ENCODE measurements at places on chromosomes 4 and X.

DNA sequence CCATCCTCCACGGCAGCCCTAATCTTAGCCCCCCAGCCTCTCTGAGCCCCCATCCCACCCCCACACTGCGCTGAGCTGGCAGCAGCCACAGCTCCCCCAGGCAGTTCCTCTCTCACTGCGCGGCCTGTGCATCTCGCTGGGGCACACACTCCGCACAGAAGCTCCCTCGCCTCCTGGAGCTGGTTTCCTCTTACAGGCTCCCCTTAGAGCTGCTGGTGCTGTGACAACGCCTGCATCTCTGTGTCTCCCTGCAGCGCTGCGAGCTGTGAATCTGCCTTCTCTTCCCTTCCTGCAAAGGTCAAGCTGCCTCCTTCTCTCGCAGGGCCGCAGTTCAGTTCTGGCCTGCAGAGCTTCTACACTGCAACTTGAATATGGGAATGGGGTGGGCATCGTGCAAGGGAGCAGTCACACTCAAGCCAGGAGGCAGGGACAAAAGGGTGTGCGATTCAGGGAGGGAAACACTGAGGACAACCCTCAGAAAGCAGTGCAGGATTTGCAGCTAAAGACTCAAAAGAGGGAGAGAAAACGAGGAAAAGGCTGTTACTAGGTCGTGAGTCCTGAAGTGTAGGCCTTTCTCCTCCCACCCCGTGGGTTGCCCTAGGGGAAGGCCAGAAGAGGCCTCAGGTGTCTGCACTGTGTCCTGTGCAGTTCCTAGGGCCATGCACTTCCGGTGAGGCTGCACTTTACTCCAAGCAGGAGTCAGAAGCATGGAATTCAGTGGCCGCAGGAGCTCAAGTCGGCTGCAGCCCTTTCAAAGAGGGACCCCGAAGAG is 87.0 kb downstream of the BCOR start:
- no peak overlapping the region for H3K27ac ChIP-seq
- H3K36me3 ChIP-seq = no peaks in the 10 kb centered on the region
- no peaks in the 10 kb centered on the region for H3K4me1 ChIP-seq
- DNase-seq = no peak

DNA sequence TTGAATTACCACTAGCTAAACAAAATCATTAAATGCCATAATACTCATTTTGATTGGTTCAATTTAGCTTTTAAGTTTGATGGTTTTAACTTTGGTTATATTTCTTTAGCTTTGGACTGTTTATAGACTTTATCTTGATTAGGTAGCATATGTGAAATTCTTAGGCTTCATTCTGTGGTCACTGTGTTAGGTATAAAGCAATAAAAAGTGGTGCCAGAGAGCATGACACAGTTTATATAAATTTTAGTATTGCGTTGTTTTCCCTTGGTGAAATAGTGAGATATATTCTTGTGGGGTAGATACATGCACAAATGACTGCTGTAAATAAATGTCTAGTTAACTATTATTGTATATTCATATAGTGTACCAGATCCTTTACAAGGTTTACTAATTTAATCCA is 474.2 kb upstream of the GRID2 start:
- no peak overlapping the region for H3K4me3 ChIP-seq
- no peaks in the 10 kb centered on the region for H3K27me3 ChIP-seq
- H3K4me1 ChIP-seq = no peaks in the 10 kb centered on the region
- H3K36me3 ChIP-seq = no peaks in the 10 kb centered on the region
- no peak for DNase-seq
- no peak overlapping the region for H3K27ac ChIP-seq

DNA sequence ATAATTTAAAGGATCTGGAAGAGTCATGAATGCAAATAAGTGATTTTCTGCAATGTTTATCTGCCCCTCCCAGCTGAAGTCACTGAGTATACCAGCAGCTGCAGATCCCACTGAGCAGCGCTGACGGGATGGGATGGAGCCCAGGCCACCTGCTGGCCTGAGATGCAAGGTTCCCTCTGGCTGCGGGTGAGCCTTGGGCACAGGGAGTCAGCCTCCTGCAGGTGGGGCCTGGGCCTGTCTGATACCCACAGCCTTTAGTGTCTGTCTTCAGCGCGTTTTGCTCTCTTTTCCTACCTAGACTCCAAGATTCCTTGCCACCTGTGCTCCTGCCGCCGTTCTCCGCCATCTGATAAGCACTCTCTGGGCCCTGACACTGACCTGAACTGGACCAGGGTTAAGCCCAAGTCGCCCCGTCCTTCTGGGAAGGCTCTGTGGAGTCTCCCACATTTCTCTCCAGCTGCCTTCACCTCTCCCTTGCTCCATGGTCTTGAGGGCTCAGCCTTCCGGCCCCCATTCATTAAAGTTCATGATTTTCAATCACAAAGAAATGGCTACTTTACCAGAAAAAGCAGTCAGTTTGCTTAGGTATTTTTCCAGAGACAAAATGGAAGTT is 223.1 kb upstream of the FAT1 start:
- H3K4me1 ChIP-seq = no peaks in the 10 kb centered on the region
- no peak overlapping the region for H3K4me3 ChIP-seq
- no peak overlapping the region for H3K27ac ChIP-seq
- H3K36me3 ChIP-seq = no peaks in the 10 kb centered on the region
- no peaks in the 10 kb centered on the region for H3K27me3 ChIP-seq

DNA sequence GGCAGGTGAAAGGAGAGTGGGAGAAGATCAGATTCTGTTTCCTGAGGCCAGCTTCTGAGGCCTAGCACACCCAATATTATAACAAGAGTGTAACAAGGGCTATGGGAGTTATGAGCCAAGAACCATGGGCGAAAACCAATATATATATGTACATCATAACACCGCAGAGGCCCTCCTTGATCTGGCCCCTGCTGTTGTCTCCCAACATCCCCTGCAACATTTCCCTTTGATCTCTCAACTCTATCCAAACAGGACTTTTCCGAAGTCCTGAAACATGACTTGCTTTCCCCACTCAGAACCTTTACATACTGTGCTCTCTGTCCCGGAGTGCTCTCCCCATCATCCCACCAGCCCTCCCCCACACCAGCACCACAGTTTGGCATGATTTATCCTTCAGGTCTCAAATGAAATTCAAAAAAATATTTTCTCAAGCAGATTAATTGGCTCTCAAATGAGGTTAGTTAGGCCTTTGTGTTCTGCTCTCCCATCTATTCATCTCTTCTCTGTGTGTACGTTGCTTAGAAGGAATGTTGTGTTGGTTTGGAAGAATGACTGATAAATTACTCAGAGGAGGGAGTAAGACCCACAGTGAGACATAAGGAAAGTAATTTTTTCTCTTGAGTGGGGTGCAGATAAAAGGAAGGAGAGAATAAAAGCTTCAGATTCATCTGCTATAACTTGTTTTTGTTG is 58.1 kb upstream of the SMIM10 start:
- no peaks in the 10 kb centered on the region for H3K27me3 ChIP-seq
- no peak overlapping the region for H3K27ac ChIP-seq
- DNase-seq = no peak
- H3K4me1 ChIP-seq = peaks cover 1% of the 10 kb centered on the region

DNA sequence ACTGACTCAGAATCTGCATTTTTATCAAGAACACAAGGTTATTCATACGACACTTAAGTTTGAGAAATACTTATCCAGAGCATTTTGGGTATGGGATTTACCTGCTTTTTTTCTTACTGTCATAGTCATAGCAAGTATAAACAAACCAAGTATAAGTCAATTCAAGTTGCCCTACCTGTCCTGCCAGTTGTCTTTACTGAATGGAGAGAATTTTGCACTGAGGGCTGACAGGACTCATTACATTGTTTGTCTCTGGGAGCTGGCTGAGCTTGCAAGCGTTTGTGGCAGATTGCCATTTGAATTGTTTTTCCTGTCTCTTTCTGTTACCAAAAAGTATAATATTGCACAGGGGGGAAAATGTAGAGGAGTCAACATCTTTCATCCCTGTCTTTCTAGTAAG is 278.9 kb upstream of the MAGEC2 start:
- no peaks in the 10 kb centered on the region for H3K27me3 ChIP-seq
- H3K36me3 ChIP-seq = no peaks in the 10 kb centered on the region
- H3K27ac ChIP-seq = no peak overlapping the region
- DNase-seq = no peak

DNA sequence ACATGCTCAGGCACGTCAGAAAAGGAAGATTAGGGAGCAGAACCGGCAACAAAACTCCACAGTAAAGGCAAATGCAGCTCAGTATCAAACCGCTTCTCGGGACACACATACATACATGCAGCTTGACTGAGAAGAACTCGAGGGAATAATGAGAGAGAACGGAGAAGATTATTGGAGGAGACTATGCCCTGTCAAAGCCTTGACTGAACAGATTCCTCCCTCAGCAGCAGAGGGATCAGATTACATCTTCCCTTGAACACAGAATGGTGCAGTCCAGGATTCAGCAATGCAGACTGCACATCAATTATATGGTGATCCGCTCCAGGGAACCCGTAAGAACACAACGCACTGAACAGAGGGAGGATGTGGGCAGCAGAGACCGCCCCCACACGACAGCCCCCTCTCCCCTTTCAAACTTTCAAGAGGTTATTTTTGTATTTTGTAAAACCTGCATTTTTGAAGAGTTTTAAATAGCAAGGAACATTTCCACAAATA is 183.2 kb downstream of the FBXW7 start:
- H3K36me3 ChIP-seq = no peaks in the 10 kb centered on the region
- H3K27me3 ChIP-seq = no peaks in the 10 kb centered on the region
- peak overlapping the region; percentile 26 for H3K27ac ChIP-seq
- DNase-seq = no peak
- peak overlapping the region; percentile 69 for H3K4me3 ChIP-seq

Data from aorta (tissue), 5 donors.